ENCODE measurements at places on chromosomes 6 and 20.

DNA sequence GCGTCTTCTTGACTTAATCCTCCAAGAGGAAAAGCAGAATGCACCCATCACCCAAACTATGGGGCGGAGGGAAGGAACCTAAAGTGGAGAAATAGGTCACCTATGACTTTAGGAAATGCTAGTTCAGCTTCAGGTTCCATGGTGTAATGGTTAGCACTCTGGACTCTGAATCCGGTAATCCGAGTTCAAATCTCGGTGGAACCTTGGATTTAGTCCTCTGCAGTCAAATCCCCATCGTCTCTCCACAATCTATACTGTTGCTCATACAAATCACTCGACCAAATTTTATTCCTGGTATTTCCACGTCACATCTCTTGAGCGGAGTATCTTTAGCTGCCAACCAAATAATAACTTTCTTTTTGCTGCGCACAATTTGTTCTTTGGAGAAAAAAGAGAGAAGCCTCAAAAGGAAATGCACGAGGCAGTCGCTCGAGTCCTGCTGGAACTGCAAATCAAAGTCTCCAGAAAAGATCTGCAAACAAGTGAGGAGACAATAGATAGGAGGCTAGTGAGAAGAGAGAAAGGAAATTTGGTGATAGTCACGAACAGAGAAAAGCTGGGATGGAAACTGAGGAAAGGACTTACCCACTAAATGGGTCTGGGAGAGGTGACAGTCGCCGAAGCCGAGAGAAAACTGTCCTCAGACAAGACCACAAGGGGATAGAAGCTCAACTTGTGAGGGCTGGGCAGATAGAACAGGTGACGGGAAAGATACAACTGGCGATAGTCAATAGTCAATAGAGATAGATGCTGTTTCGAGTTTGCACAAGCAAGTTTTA, 16.6 kb downstream of the POM121L2 start:
- no peaks in the 10 kb centered on the region for H3K36me3 ChIP-seq
- no peak for DNase-seq
- H3K4me3 ChIP-seq, result peak overlapping the region; percentile 73
- H3K4me1 ChIP-seq, result peaks cover 27% of the 10 kb centered on the region
- H3K27ac ChIP-seq, result no peak overlapping the region

GRCh38 chr6:42099340-42100028, 42.9 kb downstream of the C6orf132 start:
- H3K4me3 ChIP-seq, result no peak overlapping the region
- H3K27me3 ChIP-seq, result peaks cover 4% of the 10 kb centered on the region
- H3K27ac ChIP-seq, result peak overlapping the region; percentile 70
- peaks cover 2% of the 10 kb centered on the region for H3K36me3 ChIP-seq

DNA sequence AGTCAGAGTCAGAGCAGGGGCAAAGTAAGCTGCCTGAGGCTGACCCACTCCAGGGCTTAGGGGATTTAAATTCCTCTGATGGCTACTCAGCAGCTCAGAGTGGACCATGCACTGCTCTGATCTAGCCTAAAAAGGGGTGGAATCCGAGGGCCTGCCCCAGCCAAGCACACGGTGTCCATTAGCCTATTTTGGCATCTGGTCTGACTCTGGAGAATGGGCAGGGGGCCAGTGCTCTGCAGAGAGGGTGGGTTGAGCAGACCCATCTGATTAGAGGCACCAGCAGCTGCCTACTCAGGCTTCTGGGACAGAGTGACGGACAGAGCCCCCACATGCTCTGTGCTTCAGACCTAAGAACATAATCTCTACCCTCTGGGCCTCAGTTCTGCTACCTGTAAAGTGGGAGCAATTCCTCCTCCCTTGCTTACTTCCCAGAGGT, 25.9 kb upstream of the TGM2 start:
- no peak overlapping the region for H3K27ac ChIP-seq
- H3K4me3 ChIP-seq, result no peak overlapping the region
- H3K36me3 ChIP-seq, result no peaks in the 10 kb centered on the region
- no peak for DNase-seq

DNA sequence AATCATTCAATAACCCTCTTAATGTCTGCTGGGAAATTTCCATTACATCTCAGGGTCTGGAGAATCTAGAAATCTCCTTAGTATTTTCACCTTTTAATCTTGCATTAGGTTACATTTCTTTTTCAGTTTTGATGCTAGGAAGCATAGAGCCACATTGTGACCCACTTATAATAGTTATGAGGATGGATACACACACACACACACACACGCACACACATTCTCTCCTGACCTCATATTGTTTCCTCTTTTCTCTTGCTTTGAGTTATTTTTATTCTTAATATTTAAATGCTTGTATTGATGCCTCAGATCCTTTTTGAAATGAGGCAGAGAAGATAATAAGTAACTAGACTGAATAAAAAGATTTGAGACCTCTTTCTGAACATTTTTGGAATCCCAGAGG, 128.4 kb downstream of the KLHL32 start:
- no peak for DNase-seq
- H3K4me1 ChIP-seq, result no peaks in the 10 kb centered on the region
- peaks cover 33% of the 10 kb centered on the region for H3K27me3 ChIP-seq
- H3K36me3 ChIP-seq, result no peaks in the 10 kb centered on the region
- H3K27ac ChIP-seq, result no peak overlapping the region
- H3K4me3 ChIP-seq, result no peak overlapping the region

DNA sequence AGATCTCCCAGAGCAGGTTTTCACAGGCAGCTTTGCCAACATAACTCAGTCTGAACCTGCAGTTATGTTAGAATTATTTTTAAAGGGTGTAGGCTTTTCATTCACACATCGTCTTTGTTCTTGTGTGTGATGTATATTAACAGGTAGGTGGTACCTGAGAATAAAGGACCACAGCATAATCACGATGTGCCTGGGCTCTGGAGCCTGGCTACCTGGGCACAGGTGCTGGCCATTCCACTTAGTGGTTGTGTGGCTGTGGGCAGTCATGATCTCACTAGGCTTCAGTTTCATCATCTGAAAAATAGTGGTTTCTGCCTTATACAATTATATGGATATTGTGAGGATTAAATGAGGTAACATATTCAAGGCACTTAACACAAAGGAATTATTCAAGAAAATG, 6.4 kb downstream of the CD109 start:
- H3K4me1 ChIP-seq, result peaks cover 17% of the 10 kb centered on the region
- no peak overlapping the region for H3K27ac ChIP-seq
- peaks cover 5% of the 10 kb centered on the region for H3K36me3 ChIP-seq
- no peaks in the 10 kb centered on the region for H3K27me3 ChIP-seq
- no peak for DNase-seq

DNA sequence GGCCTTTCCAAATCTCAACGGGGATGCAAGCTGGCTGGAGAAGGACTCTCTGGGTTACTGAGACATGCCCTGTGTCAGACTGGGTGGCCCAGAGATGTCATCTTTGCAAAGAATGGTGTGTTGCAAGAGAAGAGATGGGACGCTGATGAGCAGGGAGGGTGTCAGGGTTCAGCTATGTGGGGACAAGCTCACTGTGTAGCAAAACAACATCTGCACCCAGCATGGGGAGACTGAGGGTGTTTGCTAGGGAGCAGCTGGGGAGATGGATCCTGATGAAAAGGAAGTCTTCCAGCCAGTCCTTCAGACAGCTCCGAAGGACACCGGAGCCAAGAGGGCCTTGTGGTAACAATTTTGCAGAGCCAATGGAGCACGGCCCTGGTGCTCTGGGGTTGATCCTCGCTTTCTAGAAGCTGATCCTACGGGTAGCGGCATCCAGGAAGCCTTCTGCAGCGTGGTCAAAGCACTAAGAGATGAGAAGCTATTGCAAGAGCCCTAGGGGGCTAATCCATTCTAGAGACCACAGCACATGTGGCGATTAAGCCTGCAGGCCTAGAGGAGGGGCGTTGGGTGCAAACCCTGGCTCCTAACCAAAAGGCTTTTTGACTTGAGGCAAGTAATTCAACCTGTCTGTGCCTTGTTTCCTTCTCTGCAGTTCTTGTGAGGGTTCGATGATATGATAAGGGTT, 39.9 kb downstream of the EDN3 start:
- no peaks in the 10 kb centered on the region for H3K4me1 ChIP-seq
- H3K27ac ChIP-seq, result no peak overlapping the region
- H3K4me3 ChIP-seq, result no peak overlapping the region
- no peak for DNase-seq
